CD4-positive, alpha-beta memory T cell (primary cell): ENCODE measurements at places on chromosomes 11 and 22.

- no peaks in the 10 kb centered on the region for H3K36me3 ChIP-seq
- DNase-seq, result no peak
- no peak overlapping the region for H3K27ac ChIP-seq
- H3K27me3 ChIP-seq, result no peaks in the 10 kb centered on the region
- H3K4me1 ChIP-seq, result no peaks in the 10 kb centered on the region
These were observed 83.2 kb downstream of the ZNF280B start for GRCh38 chr22:22425356-22425755.

GRCh38 chr11:124612045-124612444 is 817 bp downstream of the PANX3 start:
- no peaks in the 10 kb centered on the region for H3K4me1 ChIP-seq
- DNase-seq, result no peak
- H3K36me3 ChIP-seq, result no peaks in the 10 kb centered on the region
- H3K27me3 ChIP-seq, result no peaks in the 10 kb centered on the region
- no peak overlapping the region for H3K27ac ChIP-seq

DNA sequence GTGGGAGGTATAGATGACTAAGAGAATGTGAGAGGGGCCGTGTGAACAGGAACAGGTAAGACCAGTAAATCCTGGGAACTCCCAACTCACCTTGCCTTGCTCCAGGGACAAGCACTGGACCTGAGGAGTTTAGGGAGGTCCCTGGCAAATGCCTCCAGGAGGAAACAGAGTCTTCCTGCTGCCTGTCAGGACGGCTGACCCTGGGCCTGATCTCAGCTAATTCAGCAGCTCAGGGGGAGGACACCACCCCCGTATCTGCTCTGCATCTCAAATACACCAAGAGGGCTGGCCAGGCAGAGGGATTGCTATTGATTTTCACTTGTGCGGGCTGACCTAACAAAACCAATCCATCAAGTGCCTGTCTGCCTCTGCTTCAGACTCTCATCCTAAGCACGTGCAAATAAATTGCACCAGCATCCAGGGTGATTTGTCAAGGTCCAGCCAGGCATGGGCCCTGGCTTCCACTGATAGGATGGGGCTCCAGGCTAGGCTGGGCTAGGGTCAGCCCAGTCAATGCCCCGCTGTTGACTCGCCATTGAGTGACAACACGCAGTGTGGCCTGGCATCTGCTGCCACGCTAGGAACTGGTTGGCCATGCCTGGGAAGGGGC is 20.3 kb downstream of the UQCR10 start:
- no peak overlapping the region for H3K27ac ChIP-seq
- no peak overlapping the region for H3K4me3 ChIP-seq
- no peak for DNase-seq
- H3K4me1 ChIP-seq, result no peaks in the 10 kb centered on the region

GRCh38 chr11:118605116-118605867 is 2.1 kb upstream of the PHLDB1 start:
- no peak for DNase-seq
- H3K27ac ChIP-seq, result no peak overlapping the region
- H3K4me3 ChIP-seq, result no peak overlapping the region
- H3K27me3 ChIP-seq, result no peaks in the 10 kb centered on the region

GRCh38 chr11:72081821-72082453 is 1.3 kb downstream of the LRRC51 start:
- H3K36me3 ChIP-seq, result no peaks in the 10 kb centered on the region
- H3K4me1 ChIP-seq, result peaks cover 27% of the 10 kb centered on the region
- H3K27me3 ChIP-seq, result no peaks in the 10 kb centered on the region
- H3K27ac ChIP-seq, result peak overlapping the region; percentile 75

GRCh38 chr11:31050061-31050765 is 319.3 kb downstream of the DCDC1 start:
- DNase-seq, result no peak
- H3K4me3 ChIP-seq, result no peak overlapping the region
- no peak overlapping the region for H3K27ac ChIP-seq
- no peaks in the 10 kb centered on the region for H3K36me3 ChIP-seq
- no peaks in the 10 kb centered on the region for H3K4me1 ChIP-seq
- H3K27me3 ChIP-seq, result no peaks in the 10 kb centered on the region

DNA sequence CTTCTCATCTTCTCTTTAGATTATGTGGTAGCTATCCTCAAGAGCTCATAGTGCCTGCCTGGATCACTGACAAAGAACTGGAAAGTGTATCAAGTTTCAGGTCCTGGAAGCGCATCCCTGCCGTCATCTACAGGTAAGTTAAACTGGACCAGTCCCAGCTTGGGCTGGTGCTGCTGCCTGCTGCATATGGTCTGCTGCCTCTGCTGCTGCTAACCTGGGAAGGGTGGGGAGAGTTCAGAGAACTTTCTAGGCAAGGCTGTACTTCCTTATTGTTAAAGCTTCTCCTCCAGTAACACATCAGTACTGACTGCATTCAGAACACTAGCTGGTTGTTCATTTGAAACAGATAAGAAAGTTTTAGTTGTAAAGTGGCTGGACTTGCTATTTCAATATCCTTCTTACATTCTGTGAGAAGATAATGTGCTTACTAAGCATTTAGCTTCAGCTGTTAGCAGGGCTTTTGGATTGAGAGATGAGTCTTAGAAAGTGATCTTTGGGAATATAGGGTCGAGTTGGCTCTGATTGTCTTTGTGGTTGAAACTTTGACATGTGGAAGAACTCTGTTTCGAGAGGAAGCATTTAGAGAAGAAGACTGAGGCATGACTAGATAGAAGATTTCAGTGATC is 77.3 kb upstream of the HORMAD2 start:
- no peaks in the 10 kb centered on the region for H3K4me1 ChIP-seq
- H3K27ac ChIP-seq, result no peak overlapping the region
- H3K4me3 ChIP-seq, result no peak overlapping the region
- H3K36me3 ChIP-seq, result peaks cover 34% of the 10 kb centered on the region

DNA sequence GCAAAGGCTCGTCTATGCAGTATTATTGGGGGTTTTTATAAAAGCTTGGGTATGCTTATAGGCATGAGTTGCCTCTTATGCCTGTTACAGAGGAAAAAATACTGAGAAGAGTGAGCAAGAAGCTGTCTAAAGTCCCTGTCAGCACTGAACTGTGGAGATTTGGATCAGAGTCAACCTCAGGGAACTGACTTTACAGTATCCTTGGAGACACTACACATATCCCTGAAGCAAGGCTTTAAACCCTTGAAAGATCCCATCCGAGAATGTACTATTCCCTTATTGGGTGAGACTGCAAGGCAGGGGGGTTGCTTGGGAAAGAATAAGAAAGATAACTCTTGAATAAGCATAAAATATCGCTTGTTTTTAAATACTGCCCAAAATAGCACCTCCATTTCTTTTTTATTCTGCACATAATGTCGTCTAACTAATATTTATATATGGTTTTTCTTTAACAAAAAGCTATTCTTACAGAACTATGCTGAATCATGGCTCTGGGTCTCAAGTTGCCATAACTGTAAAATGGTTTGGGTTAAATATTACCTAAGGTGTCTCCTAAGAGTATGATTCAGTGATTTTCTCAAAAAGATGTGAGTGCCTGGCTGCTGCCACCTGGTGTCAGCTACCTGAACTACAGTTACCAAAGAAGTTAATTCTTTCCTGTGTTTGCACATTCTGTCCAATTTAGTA is 1062.8 kb downstream of the DLG2 start:
- H3K27ac ChIP-seq, result no peak overlapping the region
- no peak overlapping the region for H3K4me3 ChIP-seq
- no peaks in the 10 kb centered on the region for H3K4me1 ChIP-seq
- H3K36me3 ChIP-seq, result no peaks in the 10 kb centered on the region
- H3K27me3 ChIP-seq, result no peaks in the 10 kb centered on the region

DNA sequence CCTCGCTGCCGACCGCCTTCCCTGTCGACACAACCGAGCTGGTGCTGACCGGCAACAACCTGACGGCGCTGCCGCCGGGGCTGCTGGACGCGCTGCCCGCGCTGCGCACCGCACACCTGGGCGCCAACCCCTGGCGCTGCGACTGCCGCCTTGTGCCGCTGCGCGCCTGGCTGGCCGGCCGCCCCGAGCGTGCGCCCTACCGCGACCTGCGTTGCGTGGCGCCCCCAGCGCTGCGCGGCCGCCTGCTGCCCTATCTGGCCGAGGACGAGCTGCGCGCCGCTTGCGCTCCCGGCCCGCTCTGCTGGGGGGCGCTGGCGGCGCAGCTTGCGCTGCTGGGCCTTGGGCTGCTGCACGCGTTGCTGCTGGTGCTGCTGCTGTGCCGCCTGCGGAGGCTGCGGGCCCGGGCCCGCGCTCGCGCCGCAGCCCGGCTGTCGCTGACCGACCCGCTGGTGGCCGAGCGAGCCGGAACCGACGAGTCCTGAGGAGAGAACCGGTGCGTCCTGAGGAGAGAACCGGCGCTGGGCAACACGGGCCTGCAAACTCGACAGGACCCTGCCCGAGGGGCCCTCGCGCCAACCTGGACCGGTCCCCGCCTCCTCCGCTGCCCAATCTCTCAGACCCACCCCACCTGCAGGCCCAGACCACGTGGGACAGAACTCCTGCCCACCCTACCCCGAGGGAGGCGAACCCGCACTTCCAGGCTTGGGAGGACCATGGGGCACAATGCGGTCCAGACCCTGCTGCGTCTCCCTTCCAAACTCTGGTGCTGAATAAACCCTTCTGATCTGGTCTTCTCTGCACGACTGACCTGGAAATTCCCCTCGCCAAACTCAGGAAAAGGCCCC is 866 bp downstream of the GP1BB start:
- H3K4me1 ChIP-seq, result peaks cover 9% of the 10 kb centered on the region
- peaks cover 5% of the 10 kb centered on the region for H3K27me3 ChIP-seq
- no peak for DNase-seq
- H3K4me3 ChIP-seq, result no peak overlapping the region
- no peaks in the 10 kb centered on the region for H3K36me3 ChIP-seq
- no peak overlapping the region for H3K27ac ChIP-seq

DNA sequence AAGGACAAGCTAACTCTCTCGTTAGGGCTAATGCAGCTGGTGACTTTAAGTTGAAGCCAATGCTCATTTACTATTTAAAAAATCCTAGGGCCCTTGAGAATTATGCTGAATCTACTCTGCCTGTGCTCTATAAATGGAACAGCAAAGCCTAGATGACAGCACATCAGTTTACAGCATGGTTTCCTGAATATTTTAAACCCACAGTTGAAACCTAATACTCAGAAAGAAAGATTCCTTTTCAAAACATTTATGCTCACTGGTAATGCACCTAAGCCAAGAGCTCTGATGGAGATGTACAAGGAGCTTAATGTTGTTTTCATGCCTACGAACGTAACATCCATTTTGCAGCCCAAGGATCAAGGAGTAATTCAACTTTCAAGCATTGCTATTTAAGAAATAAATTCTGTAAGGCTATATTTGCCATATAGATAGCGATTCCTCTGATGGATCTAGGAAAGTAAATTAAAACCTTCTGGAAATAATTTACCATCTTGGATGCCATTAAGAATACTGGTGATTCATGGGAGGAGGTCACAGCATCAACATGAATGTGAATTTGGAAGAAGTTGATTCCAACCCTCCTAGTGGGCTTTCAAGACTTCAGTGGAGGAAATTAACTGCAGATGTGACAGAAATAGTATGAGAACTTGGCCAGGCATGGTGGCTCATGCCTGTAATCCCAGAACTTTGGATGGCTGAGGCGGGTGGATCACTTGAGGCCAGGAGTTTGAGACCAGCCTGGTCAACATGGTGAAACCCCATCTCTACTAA is 14.5 kb downstream of the XNDC1N start:
- H3K4me3 ChIP-seq, result no peak overlapping the region
- no peaks in the 10 kb centered on the region for H3K27me3 ChIP-seq
- H3K4me1 ChIP-seq, result no peaks in the 10 kb centered on the region
- DNase-seq, result no peak
- H3K36me3 ChIP-seq, result peaks cover 23% of the 10 kb centered on the region

GRCh38 chr11:35236667-35237003 is 97.7 kb downstream of the CD44 start:
- peaks cover 63% of the 10 kb centered on the region for H3K4me1 ChIP-seq
- H3K4me3 ChIP-seq, result no peak overlapping the region
- H3K27ac ChIP-seq, result peak overlapping the region; percentile 32
- no peaks in the 10 kb centered on the region for H3K36me3 ChIP-seq
- no peak for DNase-seq
- no peaks in the 10 kb centered on the region for H3K27me3 ChIP-seq

DNA sequence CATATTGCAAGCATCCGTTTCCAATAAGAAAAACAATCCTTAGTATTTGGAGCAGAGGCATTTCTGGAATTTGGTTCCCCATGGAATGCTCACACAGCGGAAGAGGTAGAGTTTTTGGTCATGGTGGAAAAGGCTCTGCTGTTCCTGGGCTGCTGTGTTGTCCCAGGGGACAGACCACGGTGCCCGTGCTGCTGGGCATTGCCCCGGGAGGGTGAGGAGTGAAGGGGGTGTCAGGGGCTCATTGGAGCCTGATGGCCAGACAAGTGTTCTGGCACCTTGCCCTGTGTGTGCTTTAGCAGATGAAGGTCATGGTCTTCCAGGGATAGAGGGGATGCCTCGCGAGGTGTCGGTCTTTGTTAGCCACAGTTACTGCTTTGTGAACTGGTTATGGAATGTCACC is 61.2 kb downstream of the MPPED1 start:
- no peak for DNase-seq
- no peaks in the 10 kb centered on the region for H3K4me1 ChIP-seq
- H3K27ac ChIP-seq, result no peak overlapping the region
- no peaks in the 10 kb centered on the region for H3K36me3 ChIP-seq

- H3K4me3 ChIP-seq, result no peak overlapping the region
- no peaks in the 10 kb centered on the region for H3K27me3 ChIP-seq
- no peak overlapping the region for H3K27ac ChIP-seq
- DNase-seq, result no peak
- no peaks in the 10 kb centered on the region for H3K4me1 ChIP-seq
These were observed 21.3 kb downstream of the MYO18B start for GRCh38 chr22:25763239-25763777.

GRCh38 chr11:131178020-131178419 is 192.4 kb upstream of the NTM start:
- DNase-seq, result no peak
- H3K27me3 ChIP-seq, result no peaks in the 10 kb centered on the region
- no peaks in the 10 kb centered on the region for H3K36me3 ChIP-seq
- H3K4me3 ChIP-seq, result no peak overlapping the region
- no peaks in the 10 kb centered on the region for H3K4me1 ChIP-seq

DNA sequence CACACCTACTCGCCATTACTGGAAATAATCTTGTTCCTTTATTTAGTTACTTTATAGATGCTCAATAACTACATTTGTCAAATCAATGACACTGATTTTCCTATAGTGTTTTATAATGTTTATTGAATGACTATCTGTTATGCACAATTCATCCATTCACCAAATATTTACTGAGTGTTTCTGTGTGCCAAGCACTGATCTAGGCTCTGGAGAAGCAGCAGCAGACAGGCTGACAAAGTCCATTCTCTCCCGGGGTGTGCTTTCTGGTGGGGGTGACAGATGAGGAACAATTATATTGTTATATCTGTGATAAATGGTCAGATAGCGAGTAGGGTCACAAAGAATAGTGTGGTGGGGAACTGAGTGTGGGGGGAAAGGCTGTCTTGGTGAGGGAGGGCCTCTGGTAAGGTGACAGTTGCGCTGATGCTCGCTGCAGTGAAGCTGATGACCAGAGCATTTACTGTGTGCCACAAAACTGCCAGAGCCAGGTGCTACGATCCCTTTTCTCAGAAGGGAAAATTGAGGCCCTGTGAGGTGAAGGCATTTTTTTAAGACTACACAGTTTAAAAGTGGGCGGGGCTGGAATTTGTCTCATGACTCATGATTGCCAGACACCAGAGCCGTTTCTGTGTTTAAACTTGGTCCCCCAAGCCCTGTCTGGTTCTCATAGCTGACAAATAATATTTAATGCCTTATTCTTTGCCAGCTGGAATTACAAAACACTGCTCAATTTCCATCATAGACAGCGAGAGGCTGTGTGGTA is 10.2 kb downstream of the PACS1 start:
- peak; percentile 48 for DNase-seq
- no peaks in the 10 kb centered on the region for H3K27me3 ChIP-seq
- peak overlapping the region; percentile 66 for H3K27ac ChIP-seq
- H3K4me3 ChIP-seq, result peak overlapping the region; percentile 31
- H3K4me1 ChIP-seq, result peaks cover 92% of the 10 kb centered on the region
